ENCODE measurements at places on chromosomes 4 and X.

GRCh38 chr4:31674313-31674947 lies 954.3 kb downstream of the PCDH7 start:
- DNase-seq, result no peak

- DNase-seq, result peak; percentile 23
Observed at GRCh38 chrX:76971393-76972376, 475.5 kb upstream of the FGF16 start.

DNA sequence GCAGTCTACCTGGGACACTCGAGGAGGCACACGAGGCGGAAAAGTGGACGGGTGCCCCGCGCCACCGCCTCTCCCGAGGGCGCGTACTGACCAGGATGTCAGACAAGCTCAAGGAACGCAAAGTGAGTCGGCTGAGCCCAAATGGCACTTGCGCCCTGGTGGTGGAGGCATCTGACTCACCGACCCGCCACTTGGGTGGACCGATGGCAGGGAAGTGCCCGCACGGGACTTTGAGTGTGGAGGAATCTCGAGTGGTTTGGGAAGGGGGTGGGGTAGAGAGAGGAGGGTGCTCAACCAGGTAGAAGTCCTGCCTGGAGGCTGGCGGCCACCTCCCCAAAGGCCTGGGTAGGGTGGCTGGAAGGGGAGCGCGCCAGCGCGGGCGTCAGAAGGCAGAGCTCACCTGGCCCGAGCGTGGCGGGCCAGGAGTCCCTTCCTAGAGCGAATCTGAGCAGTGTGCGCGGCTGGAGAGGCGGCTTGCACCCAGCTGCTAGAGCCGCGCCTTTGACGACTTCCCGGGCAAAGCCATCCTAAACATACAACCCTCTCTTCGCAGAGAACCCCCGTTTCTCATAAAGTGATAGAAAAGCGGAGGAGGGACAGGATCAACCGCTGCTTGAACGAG lies 655 bp downstream of the HELT start:
- DNase-seq, result peak; percentile 2

DNA sequence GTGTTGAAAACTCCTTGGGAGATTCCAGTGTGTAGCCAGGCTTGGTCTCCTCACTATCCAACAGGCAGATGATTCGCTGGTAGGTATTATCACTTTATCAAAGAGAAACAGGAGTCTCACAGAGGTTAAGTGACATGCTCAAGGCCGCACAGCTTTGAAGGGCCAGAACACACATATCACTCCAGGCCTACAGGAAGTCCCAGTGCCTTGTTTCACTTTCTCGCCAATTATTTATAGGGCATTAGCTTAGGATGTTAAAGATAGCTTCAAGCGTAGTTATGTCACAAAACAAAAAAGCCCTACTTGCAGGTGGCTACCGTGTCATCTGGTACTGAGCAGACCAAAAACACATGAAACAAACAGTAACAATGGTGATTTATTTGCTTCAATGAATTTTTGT lies 13.2 kb downstream of the ATP8A1 start:
- DNase-seq, result no peak

DNA sequence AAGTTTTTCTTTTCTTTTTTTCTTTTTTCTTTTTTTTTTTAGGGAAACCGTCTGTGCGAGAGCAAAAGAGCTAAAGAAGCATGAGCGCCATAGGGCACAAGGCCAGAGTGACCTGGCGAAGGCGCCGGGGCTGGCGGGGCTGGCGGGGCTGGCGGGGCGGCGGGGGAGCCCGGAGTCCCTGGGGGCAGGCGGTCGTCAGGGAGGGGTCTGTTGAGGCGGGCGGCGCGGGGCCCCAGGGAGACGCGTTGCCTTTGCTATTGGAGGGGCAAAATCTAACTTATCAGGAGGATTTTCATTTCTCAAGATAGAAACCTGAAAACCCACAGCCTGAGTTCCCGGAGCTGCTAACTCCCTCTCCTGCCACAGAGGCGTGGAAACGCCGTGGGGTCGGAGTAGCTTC lies 135.6 kb upstream of the SMAD1 start:
- no peak for DNase-seq

- DNase-seq, result no peak
Observed at GRCh38 chrX:39477031-39477761, 620.6 kb downstream of the BCOR start.

DNA sequence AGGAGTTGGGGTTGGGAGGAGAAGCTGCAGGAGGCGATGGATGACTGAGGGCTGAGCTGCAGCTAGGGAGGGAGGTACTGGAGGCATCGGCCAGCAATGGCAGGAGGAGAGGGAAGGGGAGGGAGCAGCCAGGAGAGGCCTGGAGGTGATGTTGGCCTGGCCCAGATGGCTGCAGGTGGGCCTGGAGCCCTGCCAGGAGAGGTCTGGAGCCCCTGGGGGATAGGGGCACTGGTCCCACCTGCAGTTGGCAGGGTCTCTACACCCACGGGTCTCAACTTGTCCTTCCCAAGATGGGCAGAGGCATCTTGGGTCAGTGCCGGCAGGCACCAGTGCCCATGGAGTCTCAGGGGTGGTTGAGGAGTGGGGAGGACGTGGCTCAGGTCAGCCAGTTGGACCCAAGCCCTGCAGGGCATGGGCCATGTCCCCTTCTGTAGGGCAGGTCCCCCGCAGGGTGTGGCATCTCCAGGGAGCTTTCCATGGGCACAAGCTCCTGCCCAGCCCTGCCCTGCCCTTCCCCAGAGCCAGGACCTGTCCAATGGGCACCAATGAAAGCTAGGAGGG lies 2.7 kb upstream of the MXD4 start:
- DNase-seq, result no peak

DNA sequence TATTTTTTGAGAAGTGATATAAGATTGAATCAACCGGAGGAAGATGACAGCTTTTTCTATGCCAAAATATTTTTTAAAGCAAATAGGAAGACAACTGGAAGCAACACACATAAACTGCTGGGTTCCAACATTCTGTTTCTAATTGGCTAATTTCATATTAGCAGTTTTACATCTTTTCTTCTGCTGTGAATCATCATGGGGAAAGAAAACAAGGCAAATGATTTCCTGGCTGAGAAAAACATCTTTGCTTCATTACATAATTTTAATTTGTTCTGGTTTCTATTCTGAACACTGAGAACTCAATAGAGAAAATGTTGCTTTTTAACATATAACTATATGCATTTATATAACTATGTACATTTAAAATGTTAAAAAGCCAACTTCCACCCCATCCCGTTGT lies 2518.5 kb downstream of the ARAP2 start:
- DNase-seq, result no peak

DNA sequence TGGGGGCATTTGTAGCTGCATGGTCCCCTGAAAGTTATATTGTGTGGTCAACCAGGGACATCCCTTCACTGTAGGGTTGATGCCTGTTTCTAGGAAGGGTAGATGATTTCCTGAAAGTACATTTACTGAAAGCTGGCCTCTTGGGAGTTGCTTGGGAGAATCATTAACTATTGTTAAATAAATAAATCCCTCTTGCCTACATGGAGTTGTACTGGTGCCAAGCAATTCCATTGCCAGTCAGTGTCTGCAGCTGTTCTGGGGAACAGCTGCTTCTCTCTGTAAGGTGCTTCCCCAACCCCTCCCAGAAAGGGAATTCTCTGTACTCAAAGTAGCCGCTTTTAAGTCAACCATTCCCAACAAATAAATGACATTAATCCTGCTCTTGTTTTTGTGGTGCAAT lies 51.1 kb downstream of the C4orf51 start:
- peak; percentile 74 for DNase-seq

DNA sequence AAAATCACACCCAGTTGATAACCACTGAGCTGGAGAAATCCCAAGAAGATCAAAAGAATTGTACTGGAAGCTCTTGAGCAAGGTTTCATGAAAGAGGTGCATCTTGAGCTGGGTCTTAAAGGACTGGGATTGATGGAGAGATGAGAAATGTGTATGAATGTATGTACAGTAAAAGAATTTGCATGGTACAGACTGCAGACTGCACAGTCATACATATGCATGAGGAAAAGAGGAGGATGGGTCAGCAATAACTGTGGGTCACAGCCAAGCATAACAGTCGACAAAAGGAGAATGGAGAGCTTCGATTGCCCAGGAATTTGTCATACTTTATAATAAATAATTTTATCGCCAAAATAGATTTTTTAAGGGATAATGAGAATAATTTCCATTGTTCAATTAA lies 4.8 kb upstream of the RELL1 start:
- DNase-seq, result no peak

GRCh38 chr4:176054942-176055341 lies 10.7 kb upstream of the WDR17 start:
- DNase-seq, result no peak

GRCh38 chr4:52552778-52553177 lies 106.3 kb downstream of the USP46 start:
- DNase-seq, result no peak

GRCh38 chr4:169207436-169208089 lies 63.2 kb downstream of the SH3RF1 start:
- no peak for DNase-seq

DNA sequence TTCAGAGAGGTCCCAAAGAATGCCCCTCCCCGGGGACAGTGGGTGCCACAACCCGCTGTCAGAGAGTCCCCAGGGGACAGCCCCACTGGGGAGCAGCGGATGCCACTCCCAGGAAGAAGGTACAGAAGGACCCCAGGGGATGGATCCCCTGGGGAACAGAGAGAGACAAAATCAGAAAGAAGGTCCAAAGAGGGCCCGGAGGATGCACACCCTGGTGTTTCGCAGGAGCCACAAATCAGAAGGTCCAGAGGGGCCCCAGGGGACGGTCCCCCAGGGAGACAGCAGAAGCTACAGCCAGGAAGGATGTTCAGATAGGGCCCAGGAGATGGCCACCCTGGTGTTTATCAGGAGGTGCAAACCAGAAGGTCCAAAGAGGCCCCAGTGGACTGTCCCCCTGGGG lies 1.4 kb downstream of the TEX13D start:
- DNase-seq, result no peak

GRCh38 chr4:162522724-162523123 lies 358.9 kb upstream of the FSTL5 start:
- no peak for DNase-seq

- DNase-seq, result no peak
Observed at GRCh38 chrX:132518401-132518800, 29.6 kb upstream of the MBNL3 start.

GRCh38 chr4:152269448-152270191 lies 266.3 kb downstream of the FBXW7 start:
- DNase-seq, result no peak

DNA sequence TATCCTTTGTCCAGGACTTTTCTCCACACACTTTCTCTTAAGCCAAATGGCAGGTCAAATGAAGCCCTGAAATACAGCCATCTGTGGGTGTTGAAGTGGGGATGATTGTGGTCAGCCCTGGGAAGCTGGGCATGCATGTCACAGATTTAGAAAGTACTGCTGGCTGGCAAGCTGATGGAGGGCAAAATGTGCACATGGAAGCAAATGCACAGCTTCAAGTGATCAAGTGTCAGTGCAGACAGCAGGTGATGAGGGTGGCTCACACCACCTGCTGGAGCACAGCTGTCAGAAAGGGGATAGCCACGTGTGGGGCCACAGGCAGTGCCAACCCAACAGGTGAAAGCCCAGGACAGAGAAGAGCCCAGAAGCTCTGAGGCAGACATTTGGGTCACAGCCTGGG lies 40.3 kb upstream of the ATXN3L start:
- peak; percentile 47 for DNase-seq

GRCh38 chr4:127709456-127709855 lies 20.7 kb upstream of the SLC25A31 start:
- DNase-seq, result no peak

- DNase-seq, result peak; percentile 14
Observed at GRCh38 chr4:185424905-185425646, 688 bp downstream of the UFSP2 start.

- no peak for DNase-seq
Observed at GRCh38 chrX:40207626-40208025, 109.9 kb upstream of the BCOR start.

DNA sequence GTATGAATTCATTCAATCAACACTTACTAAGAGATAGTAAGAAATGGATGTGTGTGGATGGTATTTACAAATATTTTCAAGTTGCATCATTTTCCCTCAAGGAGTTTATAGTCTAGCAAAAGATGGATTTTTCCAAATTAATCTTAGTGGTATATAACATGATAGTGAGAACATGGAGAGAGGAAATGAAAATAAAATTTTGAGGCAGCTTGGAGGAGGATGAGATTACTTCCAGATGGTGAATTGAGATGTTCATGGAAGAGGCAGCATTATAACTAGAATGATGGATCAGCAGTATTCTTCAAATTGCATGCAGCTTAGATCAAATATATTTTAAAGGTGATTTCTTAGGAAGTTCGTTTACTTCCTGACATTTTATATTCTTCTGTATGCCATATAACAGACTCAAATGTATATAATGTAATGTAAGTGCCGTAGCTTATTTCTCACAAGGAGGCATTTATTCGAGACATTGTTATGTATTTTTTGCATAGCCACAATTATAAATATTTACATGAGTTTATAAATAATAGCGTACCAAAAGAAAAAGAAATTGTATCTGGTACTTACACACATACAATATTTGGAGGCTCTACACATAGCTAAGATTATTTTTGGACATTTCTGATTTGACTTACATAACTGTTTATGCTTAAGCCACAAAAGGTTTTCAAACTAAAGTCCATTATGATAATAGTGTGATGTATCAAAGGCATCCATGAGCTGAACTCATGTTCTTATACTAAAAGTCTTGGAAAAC lies 439.4 kb downstream of the SPRY1 start:
- no peak for DNase-seq

DNA sequence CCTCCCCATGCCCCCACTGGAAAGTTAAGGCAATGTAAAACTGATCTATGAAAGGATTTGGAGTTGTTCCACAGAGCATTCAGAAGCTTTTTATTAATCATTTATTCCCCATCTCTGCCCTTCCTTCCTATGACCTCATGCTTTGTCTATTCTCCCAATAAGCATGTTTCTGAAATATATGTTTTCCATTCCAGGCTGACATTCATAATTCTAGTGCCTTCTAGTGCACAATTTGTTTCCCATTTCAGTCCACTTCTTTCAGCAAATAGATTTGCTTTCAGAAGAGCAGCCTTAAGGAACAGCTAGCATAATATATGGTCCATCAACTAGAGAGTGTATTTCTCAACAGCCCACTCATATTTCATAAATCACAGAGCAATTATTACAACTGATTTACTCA lies 77.1 kb upstream of the ATXN3L start:
- DNase-seq, result no peak

GRCh38 chr4:128394778-128395177 lies 107.2 kb upstream of the PGRMC2 start:
- DNase-seq, result no peak

- DNase-seq, result no peak
Observed at GRCh38 chr4:89658701-89659024, 178.3 kb downstream of the SNCA start.

DNA sequence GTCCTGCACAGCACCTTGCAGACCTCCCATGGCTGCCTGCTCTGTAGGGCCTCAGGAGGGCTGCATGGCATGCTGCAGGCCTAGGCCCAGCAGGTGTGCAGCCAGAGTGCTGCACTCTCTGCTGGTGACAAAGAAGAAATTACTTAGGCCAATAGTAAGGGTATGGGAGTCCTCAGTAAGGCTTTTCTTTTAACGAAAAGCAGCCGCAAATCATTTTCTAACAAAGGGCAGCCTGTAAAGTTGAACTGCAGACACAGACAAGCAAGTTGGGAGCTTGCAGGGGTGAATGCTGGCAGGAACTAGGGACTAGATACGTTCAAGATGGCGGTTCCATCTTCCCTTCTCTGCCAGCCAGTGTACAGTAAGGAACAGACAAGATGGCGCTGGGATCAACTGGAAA lies 22.4 kb upstream of the UBA6 start:
- DNase-seq, result no peak

- peak; percentile 9 for DNase-seq
Observed at GRCh38 chr4:145216535-145216934, 36.1 kb upstream of the OTUD4 start.

- DNase-seq, result no peak
Observed at GRCh38 chrX:75038925-75039324, 113.7 kb upstream of the NEXMIF start.
